ENCODE measurements at places on chromosomes 7 and 10.

GRCh38 chr10:51800121-51800520 lies 100.7 kb upstream of the CSTF2T start:
- no peak for DNase-seq

DNA sequence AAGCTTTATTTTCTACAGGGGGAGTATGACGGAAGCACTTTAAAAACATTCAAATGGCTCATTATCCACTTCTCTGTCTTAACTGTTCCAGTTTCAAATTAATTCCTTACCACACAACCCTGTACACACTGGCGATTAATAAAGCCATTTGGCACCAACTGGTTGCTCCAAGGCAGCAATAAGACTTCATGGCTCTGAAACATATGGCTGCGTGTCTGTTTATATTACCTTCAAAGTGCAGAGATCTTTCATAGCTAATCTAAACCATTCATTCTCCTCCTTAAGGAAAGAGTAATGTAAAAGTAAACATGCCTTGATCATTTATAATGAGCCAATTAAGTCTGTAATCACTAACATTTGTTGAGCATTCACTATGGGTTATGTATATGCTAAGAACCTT lies 325.7 kb downstream of the PARD3 start:
- no peak for DNase-seq

DNA sequence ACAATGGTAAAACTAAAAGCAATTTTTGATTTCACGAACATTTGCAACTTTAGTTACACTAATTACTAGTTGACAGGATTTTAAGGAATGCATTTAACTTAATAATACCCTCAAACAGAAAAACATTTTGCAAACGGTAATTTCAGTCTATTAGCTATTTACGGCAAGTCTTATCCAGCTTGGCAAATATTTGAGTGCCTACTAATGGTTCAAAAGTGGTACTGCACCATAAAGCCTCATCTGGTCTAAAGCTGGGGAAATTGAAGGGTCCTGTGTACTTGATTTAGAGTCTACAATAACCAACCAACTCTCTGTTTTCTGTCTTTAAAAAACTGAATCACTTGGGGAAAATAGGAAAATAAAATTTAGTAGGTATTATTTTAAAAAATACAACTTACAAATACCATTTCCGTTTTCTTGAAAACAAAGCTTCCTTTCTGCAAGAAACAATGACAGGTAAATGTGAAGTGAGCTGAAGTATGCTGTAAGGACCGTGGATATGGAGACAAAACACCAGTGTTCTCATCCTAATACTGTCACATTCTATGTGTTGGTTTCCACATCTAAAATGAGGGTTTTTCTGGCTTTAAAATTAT lies 142.3 kb downstream of the VPS50 start:
- DNase-seq, result no peak

DNA sequence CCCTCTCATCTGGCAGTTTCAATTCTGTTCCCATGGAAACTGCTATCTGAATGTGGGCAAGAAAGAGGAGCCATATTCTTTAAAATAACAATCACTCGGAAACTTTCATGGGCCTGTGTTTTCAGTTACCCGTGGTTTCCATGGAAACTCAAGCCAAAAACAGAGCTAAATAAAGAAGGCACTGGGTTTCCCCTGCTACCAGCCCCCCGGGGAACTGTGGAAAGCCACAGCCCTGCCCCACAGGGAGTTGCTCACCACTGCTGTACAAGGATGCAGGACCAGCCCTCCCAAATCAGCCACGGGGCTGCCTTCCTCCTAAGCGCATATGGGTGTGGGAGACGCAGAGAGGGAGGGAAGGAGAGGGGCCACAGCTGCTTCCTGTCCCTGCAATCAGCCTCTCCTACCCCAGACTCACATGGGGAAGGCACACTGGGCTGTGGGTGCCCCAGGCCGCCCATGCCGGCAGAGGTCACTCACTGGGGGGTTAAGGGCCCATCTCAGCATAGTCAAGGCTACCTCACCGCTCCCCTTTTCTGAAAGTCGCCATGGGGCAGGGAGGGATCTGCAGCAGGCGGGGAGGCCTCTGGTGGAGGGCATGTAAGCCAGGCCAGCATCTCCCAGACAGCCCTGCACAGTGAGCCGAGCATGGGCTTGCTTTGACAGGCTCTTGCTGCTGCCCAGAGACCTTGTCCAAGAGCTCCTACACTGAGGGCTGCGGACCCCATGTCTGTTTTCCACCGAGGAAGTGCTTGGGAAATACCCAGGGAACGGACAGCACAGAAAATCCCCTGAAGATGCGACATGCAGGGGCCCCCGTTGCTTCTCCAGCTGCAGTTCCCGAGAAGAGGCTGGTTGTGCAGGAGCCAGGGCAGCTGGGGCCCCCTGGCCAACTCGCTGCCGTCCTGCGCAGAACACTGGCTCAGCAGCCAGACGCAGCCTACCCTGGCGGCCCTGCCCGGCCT lies 157.3 kb upstream of the PPP2R2D start:
- no peak for DNase-seq

GRCh38 chr10:85995791-85996190 lies 370.8 kb downstream of the GRID1 start:
- no peak for DNase-seq

GRCh38 chr10:13420532-13421307 lies 72.6 kb upstream of the SEPHS1 start:
- DNase-seq, result no peak

- DNase-seq, result no peak
Measured at GRCh38 chr7:94999069-94999351, 91.6 kb downstream of the PPP1R9A start.

- DNase-seq, result no peak
Measured at GRCh38 chr10:133362846-133363245, 5.0 kb upstream of the FUOM start.

DNA sequence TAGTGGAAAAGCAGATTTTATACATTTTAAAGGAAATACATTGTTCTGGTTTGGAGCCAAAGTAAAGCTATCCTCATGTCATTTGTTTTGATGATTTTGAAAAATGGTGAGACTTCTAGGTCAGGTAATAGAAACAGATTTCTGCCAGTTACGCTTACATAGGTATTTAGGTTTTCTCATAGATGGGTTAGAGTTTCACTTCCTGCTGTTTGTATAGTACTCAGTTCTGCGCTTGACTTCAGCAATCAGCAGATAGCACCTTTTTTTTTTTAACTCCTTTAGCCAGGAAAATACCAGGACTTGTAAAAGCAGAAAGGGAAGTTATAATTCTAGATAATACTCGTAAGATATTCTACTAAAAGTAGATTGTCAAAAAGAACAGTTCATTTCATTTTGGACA lies 209.8 kb upstream of the POM121L12 start:
- no peak for DNase-seq

GRCh38 chr7:44307905-44308595 lies 17.3 kb downstream of the CAMK2B start:
- no peak for DNase-seq

- DNase-seq, result peak; percentile 29
Measured at GRCh38 chr7:140723006-140723405, 26.5 kb downstream of the NDUFB2 start.

DNA sequence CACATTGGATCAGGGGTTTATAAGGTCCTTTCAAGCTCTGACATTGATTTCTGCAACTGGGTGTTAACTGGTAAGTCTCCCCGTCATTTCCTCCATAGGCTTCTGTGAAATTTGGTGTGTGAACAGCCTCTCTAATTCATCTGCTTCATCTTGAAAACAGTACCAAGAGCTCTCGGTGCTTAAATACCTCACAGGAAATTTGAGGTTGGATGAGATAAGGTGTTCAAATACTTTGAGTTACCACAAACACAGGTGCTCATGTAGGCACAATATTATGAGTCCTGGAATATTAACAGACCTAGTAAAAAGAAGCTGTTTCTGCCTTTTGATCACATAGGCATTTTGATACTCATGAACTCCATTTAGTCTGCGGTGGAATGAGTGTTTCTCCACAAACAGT lies 85.2 kb downstream of the RTKN2 start:
- no peak for DNase-seq

GRCh38 chr10:36533316-36533715 lies 592.1 kb upstream of the ANKRD30A start:
- no peak for DNase-seq

DNA sequence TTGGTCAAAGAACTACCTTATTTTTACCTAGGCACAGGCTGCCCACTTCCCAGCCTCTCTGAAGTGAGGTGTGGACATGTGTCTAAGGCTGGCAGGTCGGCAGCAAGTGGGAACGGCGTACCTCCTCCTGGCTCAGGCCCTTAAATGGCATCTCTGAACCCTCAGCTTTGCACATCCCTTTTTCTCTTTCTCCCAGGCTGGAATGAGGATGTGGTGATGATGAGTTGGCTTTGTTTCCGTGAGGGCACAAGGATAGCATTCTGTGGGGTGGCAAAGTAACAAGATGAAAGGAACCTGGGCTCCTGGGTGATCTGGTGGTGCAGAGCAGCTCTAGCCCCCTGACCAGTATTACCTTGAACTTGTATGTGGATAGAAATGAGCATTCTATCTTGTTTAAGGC lies 196.8 kb downstream of the REEP3 start:
- no peak for DNase-seq

DNA sequence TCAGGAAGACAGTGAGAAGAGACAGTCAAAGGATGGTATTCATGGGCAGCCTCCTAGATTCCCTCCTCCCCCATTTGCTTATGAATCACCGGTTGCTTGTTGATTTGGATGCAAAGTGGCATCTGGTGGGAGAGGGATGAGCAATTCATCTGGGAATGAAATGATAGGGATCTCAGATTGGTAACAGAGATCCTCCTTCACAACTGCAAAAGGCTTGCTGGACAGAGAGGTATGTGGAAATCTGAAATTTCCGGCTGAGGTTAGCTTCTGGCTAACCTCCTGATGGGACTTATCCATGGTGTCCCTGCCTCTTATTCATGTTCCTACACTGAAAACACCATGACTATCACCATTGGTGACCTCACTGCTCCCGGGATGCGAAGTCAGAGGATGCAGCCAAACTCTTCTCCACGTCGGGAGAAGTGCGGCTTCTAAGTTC lies 48.4 kb upstream of the PODXL start:
- no peak for DNase-seq

DNA sequence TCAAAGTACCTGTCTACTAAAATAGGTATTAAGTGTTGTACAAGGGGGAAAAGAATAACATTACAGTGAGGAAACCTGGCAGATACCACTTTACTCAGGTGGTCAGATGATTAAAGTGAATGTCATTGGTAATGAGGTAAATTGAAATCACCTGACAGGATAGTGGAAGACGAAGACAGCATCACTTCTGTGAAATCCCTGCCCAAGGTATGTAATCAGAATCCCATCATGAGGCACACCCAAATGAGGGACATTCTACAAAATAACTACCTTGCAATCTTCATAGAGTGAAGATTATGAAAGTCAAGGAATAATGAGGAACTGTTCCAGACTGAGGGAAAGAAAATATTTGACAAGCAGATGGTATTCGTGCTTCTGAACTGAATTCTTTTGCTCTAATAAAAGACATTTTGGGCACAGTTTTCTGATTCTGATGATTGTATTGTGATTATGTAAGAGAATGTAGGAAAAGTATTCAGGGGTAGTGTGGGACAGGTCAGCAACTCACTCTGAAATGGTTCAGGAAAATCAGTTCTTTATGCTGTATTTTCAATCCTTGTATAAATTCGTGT lies 33.3 kb upstream of the ARMS2 start:
- DNase-seq, result no peak

DNA sequence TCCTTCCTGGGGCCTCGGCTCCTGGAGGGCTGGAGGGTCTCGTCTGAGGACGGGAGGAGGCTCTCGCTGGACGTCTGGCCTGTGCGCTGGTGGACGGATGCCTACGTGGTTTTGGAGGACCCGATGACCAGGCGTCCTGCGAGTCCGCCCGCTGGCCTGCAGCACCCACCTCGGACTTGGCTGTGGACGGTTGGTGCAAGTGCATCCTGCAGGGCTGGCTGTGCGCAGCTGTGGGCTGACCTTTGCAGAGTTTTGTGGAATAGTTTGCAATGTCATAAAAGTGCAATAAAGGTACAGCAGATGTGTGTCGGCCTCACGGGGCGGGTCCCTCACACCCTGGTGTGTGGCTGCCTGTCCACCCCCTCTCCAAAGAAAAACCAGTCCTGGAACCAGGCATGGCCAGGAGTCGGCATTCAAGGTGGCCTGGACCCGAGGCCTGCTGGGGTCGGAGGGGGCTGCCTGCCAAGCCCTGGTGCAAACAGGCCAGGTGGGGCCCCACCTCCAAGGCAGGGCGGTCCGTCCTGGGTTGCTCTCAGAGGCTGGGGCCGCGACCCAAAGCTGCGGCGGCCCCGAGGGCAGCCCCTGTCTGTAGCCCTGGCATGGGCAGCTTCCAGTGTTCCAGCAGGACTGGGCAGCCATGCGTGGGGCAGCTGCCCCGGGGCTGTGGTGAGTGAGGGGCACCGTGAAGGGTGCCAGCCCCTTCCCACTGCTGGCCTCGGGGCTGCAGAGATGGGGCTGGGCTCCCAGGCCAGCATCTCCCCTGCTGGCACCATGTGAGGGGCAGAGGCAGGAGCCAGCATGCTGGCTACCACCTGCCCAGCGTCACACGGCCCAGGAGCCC lies 29.3 kb upstream of the FOXL3 start:
- no peak for DNase-seq

DNA sequence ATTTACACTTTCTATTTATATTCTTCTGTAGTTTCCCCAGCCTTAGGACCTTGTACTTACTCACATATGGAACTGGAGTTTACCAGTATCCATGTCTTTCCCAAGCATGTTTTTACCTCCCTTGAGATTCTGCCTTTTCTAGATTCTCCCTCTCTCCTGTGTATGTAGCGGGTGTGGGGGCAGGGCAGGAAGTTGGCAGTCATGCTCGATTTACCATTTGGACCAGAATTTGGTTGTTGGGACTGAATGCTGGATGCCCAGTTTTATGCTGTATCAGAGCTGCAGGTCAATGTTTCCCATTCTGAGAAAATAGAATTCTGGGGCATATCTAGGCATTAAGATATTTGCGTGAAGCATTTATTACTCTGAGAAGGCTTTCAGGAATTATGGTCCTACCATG lies 14.2 kb downstream of the INPP5F start:
- no peak for DNase-seq

- DNase-seq, result no peak
Measured at GRCh38 chr7:70787771-70788170, 344.2 kb upstream of the GALNT17 start.

DNA sequence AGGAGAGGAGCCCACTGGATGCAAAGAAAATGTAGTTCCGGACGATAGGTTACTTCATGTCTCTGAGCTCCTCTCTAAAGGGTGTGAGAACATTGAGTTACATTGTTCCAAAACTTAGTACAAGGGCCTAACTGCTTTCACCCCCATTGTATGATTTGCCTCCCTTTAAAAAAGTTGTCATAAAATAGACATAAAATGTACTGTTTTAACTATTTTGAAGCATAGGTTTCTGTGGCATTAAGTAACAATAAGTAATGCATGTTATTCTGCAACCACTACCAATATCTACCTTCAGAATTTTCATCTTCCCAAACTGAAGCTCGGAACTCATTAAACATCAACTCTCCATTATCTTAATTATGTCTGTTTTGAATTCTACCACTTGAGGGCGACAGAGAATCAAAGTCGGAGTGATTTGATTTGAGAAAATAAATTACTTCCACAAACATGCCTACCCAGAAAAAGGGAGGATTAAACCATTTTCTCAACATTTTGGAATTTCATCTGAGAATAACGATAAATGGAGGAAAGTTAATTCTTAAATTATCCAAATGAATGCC lies 2.7 kb downstream of the IGFBP1 start:
- no peak for DNase-seq

GRCh38 chr10:10128387-10128786 lies 889.3 kb upstream of the CELF2 start:
- DNase-seq, result no peak

GRCh38 chr10:117550076-117550475 lies 7.5 kb downstream of the EMX2 start:
- DNase-seq, result no peak

Measured in naive thymus-derived CD8-positive, alpha-beta T cell (primary cell).